ENCODE measurements at places on chromosomes 5 and 9.

GRCh38 chr5:132495667-132496190, 5.2 kb upstream of the IRF1 start:
- peaks cover 59% of the 10 kb centered on the region for H3K4me1 ChIP-seq
- peak overlapping the region; percentile 90 for H3K4me3 ChIP-seq
- H3K36me3 ChIP-seq, result no peaks in the 10 kb centered on the region
- peak; percentile 86 for DNase-seq

DNA sequence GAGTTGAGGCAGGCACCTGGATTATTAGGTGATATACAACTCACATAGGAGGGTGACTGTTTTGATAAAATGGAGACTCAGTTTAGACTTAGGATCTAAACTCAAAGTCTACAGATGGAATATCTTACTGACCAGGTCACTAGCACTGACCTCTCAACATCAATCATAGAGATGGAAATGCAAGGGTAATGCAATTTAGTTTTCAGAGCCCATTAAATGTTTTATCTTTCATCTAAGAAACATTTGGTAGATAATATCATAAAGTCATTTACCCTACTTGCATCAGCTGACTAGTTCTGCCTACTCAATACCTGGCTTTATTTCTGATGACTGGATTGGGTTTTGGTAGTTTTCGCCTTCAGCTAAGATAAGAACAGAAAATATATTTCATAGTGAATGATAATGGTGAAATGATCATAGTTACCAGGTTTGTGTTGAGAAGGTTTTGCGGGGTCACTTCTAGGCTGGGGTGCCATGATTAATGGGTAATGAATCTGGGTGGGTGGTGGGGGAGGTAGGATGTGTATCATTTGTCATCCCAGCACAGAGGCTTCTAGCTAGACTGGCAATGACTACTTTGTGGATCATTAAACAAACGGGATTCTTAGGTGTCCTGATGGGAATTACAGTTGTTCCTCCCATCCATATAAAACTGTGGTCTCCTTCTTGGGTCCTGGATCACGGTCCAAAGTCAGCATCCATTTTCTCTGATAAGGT, 173.4 kb downstream of the PPP2R2B start:
- no peak overlapping the region for H3K4me3 ChIP-seq
- no peaks in the 10 kb centered on the region for H3K36me3 ChIP-seq
- no peaks in the 10 kb centered on the region for H3K4me1 ChIP-seq

DNA sequence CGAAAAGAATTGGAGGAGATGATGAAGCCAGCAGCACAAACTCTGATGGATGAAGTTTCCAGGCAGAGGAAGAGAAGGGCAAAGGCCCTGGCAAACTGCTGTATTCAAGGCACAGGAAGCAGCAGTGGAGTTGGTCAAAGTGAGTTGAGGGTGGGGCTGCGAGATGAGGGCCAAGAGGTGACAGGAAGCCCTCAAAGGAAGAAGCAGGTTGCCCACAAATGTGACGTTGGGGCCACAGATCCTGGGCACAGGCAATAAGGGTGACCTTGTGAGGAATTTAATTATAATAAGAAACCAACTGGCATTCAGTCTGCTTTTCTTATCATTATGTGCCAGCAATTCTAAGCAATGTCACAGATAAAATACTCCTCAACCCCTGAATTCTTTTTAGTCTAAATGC, 261.8 kb downstream of the CTNND2 start:
- H3K27ac ChIP-seq, result no peak overlapping the region
- H3K36me3 ChIP-seq, result no peaks in the 10 kb centered on the region
- H3K4me3 ChIP-seq, result no peak overlapping the region
- no peak for DNase-seq
- no peaks in the 10 kb centered on the region for H3K4me1 ChIP-seq

DNA sequence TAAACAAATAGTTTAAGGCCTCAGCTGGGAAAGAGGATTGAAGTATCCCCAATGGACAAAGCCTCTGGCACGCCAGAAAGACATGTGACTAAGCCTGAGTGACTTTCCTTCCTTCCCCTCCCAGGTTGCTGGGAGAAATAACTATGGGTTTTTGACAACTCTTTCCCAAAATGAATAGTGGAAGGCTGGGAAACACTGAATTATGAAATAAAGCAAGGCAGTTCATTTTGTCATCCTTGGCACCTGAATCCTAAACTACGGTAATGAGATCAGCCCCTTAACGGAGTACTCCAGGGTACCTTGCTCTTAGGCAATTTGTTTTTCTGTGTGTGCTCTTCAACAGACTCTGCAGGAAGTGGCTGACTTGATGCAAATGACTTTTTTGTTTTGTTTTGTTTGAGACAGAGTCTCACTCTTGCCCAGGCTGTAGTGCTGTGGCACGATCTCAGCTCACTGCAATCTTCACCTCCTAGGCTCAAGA, 75.2 kb downstream of the LMNB1 start:
- peaks cover 35% of the 10 kb centered on the region for H3K36me3 ChIP-seq
- H3K27me3 ChIP-seq, result no peaks in the 10 kb centered on the region
- H3K4me1 ChIP-seq, result peaks cover 34% of the 10 kb centered on the region
- DNase-seq, result no peak
- no peak overlapping the region for H3K4me3 ChIP-seq

DNA sequence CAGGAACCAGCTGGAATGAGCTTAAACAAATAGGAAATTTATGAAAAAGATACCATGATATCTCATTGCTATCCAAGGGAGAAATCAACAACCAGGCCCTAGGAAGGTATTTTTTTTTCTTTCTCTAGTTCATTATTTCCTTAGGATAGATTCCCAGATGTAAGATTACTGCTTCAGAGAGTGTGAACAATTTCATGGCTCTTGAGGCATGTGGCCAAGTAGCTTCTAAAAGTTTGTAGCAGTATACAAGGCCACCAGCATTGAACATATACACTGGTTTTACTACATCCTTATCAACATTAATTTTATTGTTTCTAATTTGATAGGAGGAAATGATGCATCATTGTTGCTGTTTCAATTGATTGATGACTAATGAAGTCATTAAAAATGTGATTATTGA, 201.2 kb downstream of the SREK1 start:
- DNase-seq, result no peak
- H3K4me3 ChIP-seq, result no peak overlapping the region
- H3K4me1 ChIP-seq, result no peaks in the 10 kb centered on the region
- H3K27me3 ChIP-seq, result no peaks in the 10 kb centered on the region
- no peak overlapping the region for H3K27ac ChIP-seq
- no peaks in the 10 kb centered on the region for H3K36me3 ChIP-seq

DNA sequence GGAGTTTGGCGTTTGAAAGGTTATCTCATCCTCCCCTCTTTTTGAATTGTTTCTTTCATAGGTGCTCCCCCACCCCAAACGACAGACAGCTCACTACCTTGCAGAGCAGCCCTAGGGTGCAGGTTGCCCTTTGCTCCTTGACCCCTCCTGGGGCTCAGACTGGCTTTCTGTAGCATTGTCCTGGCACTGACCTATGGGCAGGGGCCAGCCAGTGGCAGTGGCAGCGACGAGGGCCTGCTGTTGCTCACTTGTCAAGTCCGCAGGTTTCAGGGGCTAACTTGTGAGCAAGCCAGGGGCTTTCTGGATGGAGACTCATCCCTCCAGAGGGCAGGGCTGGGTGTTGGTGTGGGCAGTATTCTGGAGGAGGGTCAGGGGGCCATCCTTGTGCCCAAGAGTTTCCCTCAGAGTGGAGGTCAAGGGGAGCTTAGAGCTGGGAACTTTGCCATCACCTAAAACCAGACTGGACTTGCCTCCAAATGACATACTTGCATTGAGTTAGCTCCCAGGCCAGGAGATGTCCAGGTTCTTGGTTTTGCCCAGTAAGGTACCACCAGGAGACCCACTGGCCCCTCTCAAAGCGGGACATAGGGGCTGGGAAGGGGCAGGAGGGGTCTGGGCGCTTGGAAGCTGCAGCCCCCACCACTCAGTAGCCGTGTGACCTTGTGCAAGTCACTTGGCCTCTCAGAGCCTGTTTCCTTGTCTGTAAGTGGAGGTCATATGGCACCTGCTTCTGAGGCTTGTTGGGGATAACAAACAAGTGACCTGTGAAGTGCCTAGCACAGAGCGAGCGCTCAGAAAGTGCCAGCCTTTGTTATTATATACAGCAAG, 53.5 kb upstream of the CDKN2AIPNL start:
- H3K27ac ChIP-seq, result peak overlapping the region; percentile 91
- no peak for DNase-seq
- no peaks in the 10 kb centered on the region for H3K27me3 ChIP-seq
- H3K4me3 ChIP-seq, result peak overlapping the region; percentile 84

DNA sequence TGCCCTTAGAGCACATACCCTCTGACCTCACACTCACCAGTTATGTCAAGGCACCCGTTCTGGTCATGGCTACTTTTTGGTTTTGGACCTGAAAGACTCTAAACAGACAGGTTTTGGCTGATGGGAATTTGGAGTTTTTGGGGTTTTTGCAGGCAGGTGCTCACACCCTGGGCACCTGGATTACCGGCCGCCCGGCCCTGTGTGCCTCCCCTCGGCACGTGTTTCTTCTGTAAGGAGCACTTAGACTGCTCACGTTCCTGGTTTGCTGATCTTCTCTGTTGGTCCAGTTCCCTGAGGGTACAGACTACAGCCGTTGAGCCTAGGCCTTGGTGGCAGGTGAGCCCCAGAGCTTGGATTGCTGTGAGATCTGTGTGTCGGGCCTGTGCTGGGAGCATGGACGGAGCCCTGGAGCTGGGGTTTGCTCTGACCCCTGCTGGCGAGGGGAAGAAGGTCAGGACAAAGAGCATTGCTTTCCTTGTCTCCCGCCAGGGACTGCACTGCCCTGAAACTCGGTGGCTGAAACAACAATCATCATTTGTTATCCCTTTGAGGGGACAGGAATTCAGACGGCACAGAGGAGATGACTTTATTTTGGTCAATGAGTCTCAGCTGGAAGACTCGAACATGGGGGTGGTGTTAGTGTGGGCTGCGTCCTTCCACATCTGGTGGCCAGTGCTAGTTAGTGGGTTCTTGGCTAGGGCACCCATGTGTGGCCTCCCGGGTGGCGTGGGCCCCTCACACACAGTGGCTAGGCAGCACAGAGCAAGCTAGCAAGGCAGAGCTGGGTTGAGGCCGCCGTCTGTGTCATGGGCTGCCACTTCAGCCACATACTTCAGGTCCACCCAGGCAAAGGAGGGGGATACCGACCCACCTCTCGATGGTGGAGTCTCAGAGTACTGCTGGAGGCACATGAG, 76.4 kb downstream of the EHMT1 start:
- DNase-seq, result no peak
- no peak overlapping the region for H3K4me3 ChIP-seq
- peaks cover 47% of the 10 kb centered on the region for H3K4me1 ChIP-seq
- H3K36me3 ChIP-seq, result peaks cover 24% of the 10 kb centered on the region
- peak overlapping the region; percentile 83 for H3K27ac ChIP-seq
- H3K27me3 ChIP-seq, result no peaks in the 10 kb centered on the region

- no peak for DNase-seq
- H3K4me1 ChIP-seq, result peaks cover 2% of the 10 kb centered on the region
- H3K27me3 ChIP-seq, result peaks cover 48% of the 10 kb centered on the region
These were observed 4.6 kb downstream of the NCS1 start for GRCh38 chr9:130176760-130177159.

DNA sequence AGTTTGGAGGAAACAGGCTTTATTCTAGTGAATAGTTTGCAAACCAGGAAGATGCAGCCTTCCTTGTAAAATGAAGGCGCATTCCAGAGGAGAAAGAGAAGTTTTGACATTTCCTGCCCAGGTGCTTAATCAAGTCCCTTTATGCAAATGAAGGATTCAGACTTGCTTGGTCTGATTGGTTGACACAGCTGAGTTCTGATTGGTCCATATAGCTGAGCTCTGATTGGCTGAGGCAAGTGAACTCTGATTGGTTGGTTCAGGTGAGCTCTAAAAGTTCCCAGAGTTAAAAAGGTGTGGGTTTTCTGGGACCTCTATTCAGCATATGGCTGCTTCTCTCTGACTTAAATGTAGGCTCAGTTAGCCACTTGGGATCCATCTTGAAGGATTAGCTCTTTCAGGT, 151.0 kb downstream of the CACNA1B start:
- no peak overlapping the region for H3K4me3 ChIP-seq
- H3K27me3 ChIP-seq, result peaks cover 77% of the 10 kb centered on the region
- DNase-seq, result no peak
- H3K27ac ChIP-seq, result no peak overlapping the region
- no peaks in the 10 kb centered on the region for H3K36me3 ChIP-seq

DNA sequence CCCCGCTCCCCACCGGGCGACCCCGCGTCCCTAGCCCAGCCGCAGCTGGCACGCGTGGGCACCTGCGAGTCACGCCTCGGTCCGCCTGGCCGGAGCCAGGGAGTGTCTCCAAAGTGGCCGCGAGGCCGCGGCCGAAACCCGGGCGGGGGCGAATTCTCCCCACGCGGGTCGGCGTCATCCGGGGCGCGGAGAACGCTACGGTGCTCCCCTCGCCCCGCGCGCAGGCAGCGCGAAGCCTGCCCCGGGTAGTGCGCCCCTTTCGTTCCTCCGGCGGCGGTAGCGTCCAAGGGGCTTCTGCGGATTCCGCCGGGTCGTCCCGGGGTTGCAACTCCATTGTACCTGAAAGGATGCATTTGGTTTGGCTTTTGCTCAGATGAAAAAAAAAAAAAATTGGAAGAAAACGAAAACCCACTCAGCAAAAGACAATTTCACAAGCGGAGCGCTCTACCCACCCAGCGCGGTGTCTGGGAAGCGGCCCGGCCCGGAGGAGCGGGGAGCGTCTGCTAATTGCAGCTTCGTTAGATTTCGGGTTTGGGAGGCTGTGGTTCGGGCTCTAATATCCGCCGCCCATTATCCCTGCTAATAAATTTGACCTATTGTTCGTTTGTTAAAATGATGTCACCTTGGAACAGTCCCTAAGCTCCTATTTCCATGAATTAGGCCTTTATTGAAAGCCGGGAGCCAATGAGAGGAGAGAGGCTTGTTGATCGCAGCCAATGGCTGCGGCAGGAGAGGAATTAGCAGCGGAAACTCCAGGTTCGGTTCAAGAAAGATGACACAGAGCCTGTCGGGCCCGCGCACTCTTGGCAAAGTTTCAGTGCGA, at the start of gene TLX3:
Gene TLX3, plus strand, starts transcription at position 796 of the 823 bp plus-strand sequence. CDS start 118 bp downstream, outside the sequence.
- no peak for DNase-seq
- peaks cover 18% of the 10 kb centered on the region for H3K4me1 ChIP-seq
- peaks cover 4% of the 10 kb centered on the region for H3K36me3 ChIP-seq
- H3K27me3 ChIP-seq, result peaks cover 59% of the 10 kb centered on the region
- H3K27ac ChIP-seq, result peak within 1 kb of the TSS; percentile 94

GRCh38 chr9:18360005-18360404, 113.9 kb upstream of the ADAMTSL1 start:
- H3K4me1 ChIP-seq, result no peaks in the 10 kb centered on the region
- H3K27me3 ChIP-seq, result no peaks in the 10 kb centered on the region
- no peak overlapping the region for H3K27ac ChIP-seq
- no peak for DNase-seq

- no peak for DNase-seq
- H3K4me1 ChIP-seq, result peaks cover 3% of the 10 kb centered on the region
- H3K36me3 ChIP-seq, result no peaks in the 10 kb centered on the region
- peaks cover 43% of the 10 kb centered on the region for H3K27me3 ChIP-seq
These were observed 2.5 kb upstream of the PCDHAC1 start for GRCh38 chr5:140923601-140924000.
